A549 treated with ZK216348 at 1 μM for 4 hours (cell line): ENCODE measurements at places on chromosomes 1 and 21. TPM values are rescaled to one million over a fixed set of nuclear protein-coding genes. Genes with fewer than 3 reads are reported as not detected.

ADORA1 gene
- 0.27 to 1.6 TPM (median 1.0 TPM) in 5 replicates for total RNA-seq

PCNX2 gene
- 7.9 to 12.7 TPM (median 11.9 TPM) in 5 replicates for total RNA-seq

RORC gene
- 0.06 to 0.13 TPM (median 0.08 TPM) in 3 of 5 replicates, not detected in the others for total RNA-seq

CEP350 gene
- 9.2 to 13.4 TPM (median 11.1 TPM) in 5 replicates for total RNA-seq

KIF17 gene
- 1.4 to 2.5 TPM (median 2.0 TPM) in 5 replicates for total RNA-seq

DEPDC1 gene
- total RNA-seq = 7.3 to 19.1 TPM (median 15.3 TPM) in 5 replicates

C4BPA gene
- 0.33 to 0.86 TPM (median 0.78 TPM) in 5 replicates for total RNA-seq

NT5C1A gene
- not detected in 5 replicates for total RNA-seq

C1orf185 gene
- not detected in 5 replicates for total RNA-seq

CELA3A gene
- not detected in 5 replicates for total RNA-seq

OR2L2 gene
- total RNA-seq = not detected in 5 replicates
